ENCODE measurements at places on chromosomes 4 and X.

DNA sequence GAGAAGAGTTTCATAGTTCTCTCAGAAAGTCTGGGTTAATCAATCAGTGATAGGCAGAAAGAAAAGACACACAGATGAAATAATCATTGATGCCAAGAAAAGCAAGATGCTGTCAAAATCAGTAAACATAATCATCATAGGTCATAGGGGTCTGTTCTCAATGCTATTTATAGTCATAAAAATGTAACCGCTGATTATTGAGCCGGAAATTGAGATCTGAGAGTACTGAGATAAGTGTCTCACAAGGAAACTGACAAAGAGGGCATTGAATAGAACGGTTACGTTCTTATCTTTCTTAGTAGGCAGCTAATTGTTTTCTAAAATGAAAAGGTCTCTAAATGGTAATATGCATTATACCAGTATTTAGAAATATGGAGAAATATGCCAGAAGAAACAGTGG, 1686.1 kb upstream of the AGA start:
- DNase-seq = no peak

GRCh38 chrX:123590842-123591486, 141.9 kb downstream of the THOC2 start:
- DNase-seq = no peak

DNA sequence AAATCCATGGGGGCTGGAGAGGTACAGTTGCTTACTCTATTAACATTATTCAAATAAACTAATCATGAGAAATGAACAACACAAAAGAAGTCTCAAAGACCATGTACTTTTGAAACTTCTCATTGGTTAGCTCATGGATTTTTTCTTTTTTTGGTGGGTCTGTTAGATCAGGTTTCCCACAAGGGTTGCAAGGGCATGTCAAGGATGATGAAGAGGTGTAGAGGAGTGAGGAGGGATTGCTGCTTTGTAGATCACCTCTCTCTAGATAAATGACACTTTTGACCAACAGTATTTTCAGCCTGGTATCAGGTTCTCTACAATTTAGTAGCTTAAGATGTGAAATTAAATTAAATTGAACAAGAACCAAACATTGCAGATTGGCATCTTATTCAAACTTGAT, 417.9 kb upstream of the AGA start:
- no peak for DNase-seq

GRCh38 chr4:76429636-76430035, 5.4 kb upstream of the SHROOM3 start:
- DNase-seq = no peak

DNA sequence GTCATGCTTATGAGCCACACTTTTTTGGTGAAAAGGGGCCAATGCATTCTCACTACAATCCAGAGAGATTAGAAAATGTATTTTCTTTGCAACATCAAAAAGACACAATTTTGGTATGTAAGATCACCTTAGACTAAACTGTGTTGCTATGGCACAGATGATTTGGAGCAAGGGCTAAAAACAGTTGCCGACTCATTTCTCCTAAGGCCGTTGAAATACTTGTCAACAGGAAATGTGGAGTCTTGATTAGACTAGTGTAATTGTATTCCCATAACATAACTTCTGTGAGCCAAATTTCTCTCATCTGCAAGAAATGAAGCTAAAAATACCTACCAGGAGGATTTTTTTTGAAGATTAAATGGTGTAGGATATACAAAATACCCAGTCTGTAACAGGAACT, 2547.7 kb downstream of the ARAP2 start:
- no peak for DNase-seq

GRCh38 chrX:46912603-46913491, 626 bp downstream of the JADE3 start:
- peak; percentile 28 for DNase-seq

DNA sequence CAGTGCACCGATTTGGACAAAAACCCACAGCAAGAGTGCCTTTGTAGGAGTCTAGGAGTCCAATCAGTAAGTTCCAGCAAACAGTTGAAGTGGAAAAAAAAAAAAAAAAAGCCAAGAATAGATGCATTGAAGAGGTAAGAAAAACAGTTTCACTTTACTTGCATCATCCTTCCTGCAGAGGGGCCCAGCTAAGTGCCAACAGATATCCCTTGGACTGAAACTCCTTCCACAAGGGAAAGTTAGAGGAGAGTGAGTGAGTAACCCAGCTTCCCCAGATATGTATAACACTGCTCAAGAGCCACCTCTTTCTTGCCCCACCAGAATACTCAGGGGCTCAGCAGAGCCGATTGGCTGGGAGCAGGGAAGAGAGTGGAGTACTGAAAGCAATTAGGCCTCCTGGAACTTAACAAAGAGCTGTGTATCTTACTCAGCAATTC, 617.7 kb upstream of the SMIM31 start:
- DNase-seq = no peak

DNA sequence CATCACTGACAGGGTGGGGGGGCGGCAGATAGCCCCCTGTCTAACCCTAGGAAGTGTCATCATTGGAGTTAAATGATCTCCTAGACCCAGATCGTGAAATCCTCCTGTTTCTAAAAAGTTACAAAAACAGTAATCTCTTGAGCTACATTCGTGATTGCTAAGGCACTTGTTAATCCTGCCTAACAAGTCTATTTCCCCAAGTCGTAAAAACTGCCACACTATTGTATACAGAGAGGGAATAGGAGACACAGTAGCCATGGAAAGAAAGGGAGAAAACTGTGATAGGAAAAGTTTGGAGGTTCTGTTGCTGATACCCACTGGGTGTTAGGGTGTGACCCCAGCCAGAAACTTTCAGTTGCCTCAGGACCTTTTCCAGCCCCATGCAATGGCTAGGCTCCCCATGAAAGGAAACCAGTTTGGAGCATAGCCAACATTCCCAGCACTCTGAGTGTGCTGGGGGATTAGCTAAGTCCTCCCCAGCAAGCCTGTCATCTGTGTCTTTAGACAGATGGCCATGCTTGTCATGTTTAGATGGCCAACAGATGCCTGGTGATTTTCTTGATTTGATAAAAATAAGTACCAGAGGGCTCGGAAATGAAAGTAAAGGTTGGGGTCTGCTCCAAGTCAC, 63.3 kb upstream of the ANXA10 start:
- DNase-seq = no peak

DNA sequence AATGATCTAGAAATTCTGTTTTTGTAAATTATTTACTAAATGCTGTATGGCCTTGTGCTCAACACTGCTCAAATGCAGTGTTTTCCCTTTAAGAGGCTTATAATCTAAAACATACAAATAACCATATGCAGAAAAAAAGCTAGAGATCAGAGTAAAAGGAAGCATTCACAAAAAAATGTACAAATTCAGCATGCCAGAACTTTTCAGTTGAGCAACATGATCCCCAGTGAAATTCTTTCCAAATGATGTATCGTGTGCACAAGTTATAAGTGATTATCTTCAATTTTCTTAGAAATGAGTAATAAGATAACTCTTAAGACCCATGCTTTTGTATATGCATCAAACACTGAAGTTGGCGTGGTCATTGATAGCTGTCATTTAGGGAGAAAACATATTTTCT, 5.0 kb downstream of the GPC3 start:
- no peak for DNase-seq

DNA sequence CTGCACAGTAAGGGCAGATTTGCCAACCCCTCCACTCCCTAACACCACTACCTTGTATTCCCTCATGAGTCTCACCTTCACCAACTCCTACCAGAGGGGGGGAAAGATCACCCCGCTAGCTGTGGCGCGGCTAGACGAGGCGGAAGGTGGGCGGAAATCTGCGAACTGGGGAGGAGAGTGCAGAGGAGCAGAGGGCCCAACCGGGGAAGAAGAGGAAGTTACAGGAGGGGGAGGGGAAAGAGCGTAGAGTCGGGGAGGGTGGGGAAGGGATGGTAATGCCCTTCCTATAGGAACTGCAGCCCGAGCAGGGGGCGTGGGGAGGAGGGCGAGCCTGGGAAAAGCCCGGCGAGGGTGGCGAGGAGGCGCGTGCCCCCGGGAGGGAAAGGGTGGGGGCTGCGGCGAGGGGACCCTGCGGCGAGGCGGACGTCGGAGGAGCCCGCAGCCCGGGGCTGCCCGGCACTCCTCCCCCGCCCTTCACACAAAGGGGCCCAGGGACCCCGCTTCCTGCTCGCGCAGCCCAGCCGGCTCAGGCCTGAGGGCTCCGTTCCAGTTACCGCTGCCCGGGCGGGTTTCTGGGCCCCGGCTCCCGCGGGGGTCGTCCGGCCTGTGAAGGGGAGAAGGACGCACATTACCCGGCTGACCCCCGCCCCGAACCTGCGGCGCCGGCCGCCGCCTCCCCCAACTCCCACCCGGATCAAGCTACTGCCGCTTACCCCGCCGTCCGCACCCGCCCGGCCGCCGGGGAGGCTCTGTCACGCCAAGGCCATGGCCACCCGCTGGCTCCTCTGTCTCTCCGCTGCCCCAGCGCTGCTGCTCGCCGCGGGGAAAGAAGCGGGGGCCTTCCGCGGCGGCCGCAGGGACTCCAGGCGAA, 1.8 kb downstream of the RAP2C start:
- peak; percentile 66 for DNase-seq

DNA sequence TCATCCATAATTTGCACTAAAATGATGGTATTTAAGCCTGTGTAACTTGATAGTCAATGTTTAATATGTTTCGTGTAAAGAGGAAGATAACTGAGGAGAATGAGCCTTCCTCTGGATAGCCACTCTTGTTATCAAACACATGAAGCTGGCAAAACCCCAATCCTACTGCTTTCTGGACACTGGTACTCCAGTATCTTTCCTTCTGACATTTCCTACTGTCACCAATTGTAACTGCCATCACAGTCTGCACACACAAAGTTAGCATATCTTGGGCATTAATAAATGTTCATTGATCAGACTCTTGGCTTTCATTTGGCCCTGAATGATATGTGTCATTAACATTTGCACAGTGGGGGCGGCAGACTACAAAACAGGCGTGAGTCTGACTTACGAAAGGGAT, 419.1 kb downstream of the TMA16 start:
- no peak for DNase-seq

- DNase-seq = no peak
Measured at GRCh38 chr4:126869967-126870366, 762.8 kb upstream of the INTU start.
